ENCODE measurements at places on chromosomes 12 and 14.

DNA sequence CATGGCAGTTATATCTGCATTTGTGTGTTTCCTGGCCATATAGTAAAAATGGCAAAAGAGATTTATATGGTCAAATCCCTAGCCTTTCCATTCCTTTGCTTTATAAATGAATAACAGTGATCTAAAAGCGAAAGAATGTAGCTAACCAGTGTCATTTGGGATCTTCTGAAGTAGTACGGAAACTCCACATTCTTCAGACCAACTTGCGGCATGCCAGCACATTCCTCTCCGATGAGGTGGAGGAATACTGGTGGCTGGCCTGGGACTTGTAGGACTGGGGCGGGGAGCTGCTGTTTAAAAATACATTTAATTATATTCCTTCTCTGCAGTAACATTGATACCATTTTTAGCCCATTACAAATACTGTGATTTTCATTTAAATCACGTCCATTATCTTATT lies 85.3 kb downstream of the SAMD4A start:
- no peak for DNase-seq

DNA sequence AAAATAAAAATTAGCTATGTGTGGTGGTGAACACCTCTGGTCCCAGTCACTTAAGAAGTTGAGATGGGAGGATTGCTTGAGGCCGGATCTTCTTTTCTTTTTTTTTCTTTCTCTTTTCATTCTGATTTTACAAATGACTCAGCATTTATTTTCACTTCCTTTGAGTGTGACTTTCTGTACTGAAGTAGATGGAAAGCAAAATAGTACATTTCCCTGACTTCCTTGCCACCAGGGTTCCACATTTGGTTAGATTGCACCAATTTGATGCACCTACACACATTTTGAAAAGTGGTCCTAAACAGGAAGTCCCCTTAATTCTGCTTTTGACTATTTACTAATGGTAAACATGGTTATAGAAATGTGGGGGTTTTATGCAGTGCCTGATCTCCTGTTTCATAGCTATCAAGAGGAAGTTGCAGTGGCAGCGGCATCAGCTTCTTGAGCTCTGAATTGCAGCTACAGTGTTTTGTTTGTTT lies 13.0 kb upstream of the LEMD3 start:
- DNase-seq, result no peak

DNA sequence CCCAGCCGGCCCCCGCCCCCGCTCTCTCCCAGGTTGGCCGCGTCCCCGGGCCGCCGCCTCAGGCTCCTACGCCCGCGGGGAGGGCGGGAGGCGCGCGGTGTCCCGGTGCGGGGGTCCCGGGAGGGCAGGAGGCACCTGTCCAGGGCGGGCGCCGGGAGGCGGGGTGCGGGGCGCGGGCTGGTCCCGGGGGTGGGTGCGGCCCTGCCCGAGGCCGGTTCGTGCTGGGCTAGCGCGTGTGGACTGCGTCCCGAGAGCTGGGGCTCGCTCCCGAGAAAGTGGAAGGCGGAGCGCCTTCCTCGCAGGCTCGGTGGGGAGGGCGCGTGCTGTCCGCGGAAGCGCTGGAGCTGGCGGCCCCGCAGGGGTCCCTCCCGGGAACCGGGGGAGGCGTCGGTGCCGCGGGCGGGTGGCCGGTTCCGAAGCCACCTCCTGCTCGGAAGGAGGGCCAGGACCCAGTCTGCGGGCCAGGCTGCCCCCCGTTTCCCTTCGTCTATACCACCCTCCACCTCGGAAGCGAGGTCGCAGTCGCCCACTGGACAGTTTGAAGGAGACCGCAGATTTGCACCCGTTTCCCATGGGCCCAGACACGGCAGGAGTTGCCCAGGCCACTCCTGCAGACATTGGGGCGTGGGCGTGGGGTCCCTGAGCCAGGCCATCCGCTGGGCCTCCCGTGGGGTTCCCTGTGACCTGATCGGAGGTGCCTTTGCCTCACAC lies 636 bp downstream of the ZFYVE21 start:
- no peak for DNase-seq

DNA sequence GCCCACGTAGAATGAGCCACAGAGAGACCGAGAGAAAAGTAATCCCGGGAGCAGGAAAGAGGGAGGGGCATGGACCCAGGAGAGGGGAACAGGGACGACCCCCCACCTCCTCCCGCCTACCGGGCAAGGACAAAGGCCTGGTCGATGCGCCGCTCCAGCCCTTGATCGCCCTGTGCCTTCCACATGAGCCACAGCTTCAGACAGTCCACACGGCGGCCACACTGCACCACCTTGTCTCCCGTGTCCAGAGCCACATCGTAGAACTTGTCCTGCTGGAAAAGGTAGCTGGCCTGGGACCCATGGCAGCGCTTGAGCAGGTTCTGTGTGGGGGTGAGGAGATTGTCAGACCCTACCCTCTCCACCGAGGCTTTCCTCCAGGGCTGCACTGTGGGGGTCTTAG lies 20.5 kb upstream of the ZNF740 start:
- DNase-seq, result no peak

DNA sequence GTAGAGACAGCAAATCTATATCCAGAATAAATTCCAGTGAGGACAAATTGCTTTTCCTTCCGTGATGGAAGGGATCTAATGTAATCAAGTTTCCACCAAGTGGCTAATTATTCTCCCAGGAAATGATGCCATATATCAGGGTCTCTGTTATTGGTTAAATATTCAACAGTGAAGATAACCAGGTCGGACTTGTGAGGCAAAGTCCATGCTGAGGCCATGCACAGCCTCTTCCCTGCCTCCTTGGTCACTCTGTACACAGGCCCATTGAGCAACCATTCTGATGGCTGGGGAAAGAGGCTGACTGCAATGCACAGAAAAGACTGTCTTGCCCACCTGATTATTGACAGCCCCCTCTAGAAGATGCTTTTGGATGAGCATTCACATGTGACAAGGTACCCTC lies 90.1 kb downstream of the TNFAIP2 start:
- no peak for DNase-seq

DNA sequence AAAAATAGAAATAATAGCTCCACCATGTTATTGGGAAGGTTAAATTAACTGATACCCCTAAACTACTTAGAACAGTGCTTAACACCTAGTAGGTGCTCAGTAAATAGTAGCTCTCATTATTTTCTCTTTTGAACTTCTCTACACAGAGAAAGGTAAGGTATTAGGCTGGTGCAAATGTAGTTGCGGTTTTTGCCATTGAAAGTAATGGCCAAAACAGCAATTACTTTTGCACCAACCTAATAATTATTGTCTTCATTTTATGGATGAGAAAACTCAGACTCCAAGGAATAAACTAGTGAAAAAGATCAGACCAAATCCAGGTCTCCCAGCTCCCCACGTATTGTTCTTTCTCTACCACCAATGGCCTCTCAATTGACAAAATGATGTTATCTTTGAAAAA lies 157.2 kb upstream of the TMPO start:
- DNase-seq, result no peak

GRCh38 chr14:32710731-32711680 lies 227.7 kb upstream of the NPAS3 start:
- DNase-seq, result no peak

GRCh38 chr12:24177889-24178288 lies 228.4 kb upstream of the SOX5 start:
- no peak for DNase-seq
